Suprapubic skin (tissue), 4 donors: ENCODE measurements at places on chromosomes 11 and 22. TPM values are rescaled to one million over a fixed set of nuclear protein-coding genes. Genes with fewer than 3 reads are reported as not detected.

- no peak for DNase-seq
Measured at GRCh38 chr11:86035164-86035563, 33.7 kb downstream of the PICALM start.

DNA sequence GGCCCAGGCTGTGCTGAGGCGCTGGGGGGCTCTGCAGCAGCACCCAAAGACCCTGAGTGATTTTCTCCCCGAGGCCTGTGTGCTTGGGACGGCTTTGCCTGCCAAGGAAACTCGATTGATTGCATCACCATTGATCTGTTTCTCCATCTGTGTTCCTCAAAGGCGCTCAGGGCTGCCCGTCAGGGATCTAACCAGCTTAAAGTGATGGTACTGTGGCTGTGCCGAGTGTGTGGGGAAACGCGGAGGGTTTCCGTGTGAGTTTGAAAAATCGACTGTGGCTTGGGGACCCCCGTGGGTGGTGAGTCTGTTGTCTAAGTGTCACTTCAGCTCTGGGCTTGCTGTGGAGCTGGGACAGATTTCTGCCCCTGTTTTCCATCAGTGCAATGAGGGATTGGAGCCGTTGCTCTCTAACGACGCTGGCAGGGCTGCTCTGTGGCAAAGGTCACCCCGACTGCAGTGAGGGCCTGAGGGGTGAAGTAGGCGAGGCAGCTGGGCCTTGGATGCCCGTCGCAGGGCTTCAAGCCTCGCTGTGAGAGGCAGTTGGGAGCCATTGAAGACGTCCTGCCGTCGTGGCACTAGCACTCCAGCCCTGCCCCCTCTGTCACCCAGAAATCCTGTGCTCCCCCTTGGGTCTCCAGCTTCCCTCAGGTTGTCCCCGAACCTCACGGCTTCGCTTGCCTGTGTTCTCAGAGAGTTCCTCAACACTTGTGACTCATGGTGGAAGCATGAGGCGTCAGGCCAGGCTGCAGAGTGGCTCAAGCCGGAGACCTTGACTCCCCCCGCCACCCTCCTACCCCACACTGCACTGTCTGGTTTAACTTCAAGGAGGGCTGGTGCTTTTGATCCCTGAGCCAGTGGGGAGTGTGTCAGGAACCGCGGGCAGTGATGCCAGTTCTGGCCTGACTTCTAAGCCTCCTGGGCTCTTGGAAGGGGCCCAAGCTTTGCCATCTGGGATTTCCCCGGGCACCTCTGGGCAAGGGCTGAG, 21.8 kb downstream of the CACNA1I start:
- DNase-seq = no peak

DNA sequence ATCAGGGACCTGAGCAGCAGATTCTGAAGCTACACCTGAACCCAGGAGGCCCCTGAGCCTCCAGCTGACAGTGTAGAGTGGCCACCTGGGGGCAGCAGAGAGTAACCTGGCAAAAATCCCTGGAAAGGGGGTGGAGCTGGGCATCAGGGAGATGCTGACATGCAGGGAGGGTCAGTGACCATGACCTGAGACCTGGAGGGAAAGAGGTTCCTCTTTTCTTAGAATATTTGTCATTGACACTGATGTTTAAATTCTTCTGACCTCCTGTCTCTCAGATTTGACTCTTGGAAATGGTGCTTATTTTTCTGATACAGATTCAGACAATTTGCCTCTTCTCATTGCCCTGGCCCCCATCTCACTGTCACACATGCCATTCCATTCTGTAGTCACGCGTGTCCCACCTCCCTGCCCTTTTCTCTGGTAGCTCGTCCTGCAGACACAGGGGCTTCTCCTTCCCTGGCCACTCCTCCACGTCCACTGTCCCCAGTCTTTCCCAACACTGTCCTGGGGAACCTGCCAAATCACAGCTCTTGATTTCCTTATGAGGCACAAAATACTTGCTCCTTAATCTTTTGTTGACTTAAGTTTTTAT, 117.2 kb upstream of the IGLL5 start:
- DNase-seq = no peak

- peak; percentile 69 for DNase-seq
Measured at GRCh38 chr11:2791139-2791520, 91.3 kb upstream of the KCNQ1OT1 start.

- no peak for DNase-seq
Measured at GRCh38 chr22:19341500-19341899, 50.0 kb upstream of the CLTCL1 start.

DNA sequence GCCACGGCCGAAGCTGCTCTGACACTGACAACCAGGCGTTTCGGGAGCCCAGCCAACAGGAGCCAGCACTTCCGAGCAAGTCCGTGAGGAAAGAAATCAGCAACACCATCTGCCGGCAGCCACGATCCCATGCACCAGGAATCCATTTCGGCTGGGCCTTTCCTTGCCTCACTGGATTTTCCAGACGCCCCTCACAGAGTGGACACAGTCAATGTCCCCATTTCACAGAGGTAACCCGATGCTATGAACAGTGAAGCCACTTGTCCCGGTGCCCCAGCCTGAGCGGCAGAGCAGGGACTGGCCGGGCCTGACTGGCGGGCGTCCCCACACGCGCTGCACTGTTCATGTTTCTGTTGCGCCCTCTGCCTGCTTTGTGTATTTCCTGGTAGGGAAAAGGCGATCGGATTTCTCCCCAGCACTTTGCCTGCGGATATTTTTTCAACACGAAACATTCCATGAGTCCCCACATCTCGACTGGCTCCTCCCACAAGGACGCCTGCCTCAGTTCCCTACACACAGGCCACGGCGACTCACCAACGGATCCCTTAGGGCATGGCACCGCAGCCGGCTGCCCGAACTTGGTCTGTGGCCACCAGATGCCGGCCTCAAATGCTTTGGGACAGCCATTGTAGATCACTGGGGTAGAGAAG, 55.3 kb downstream of the TRMU start:
- no peak for DNase-seq

DNA sequence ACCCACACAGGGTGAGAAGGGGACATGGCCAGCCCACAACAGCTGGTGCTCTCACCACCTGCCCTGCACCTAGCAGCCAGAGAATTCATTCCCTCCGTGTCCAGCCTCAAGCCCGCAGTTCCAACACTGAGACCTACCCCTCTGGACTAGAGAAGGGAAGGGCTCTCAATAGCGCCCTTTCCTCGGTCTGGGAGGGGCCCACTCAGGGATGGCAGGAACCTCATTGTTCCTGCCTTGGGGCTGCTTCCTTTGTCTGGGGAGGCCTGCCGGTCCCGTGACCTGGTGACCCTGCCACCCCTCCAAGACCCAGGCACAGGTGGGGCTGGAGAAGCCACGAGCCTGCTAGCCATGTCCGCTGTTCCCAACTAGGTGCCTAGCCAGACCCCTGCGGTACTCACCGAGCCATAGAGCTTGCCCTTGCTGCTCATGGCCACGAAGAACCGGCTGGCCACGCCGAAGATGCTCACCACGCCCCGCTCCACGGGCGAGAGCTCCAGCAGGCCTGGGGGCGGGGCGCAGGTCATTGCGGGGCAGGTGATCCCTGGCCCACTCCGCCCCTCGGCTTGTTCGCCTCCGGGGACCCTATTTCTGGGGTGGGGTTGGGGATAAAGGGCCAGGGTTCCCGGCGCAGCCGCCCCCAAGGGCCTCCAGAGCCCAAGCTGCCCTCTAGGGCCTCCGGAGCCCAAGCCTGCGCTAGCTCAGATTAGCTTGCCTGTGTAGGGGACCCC, 1.4 kb downstream of the FGF4 start:
- no peak for DNase-seq

DNA sequence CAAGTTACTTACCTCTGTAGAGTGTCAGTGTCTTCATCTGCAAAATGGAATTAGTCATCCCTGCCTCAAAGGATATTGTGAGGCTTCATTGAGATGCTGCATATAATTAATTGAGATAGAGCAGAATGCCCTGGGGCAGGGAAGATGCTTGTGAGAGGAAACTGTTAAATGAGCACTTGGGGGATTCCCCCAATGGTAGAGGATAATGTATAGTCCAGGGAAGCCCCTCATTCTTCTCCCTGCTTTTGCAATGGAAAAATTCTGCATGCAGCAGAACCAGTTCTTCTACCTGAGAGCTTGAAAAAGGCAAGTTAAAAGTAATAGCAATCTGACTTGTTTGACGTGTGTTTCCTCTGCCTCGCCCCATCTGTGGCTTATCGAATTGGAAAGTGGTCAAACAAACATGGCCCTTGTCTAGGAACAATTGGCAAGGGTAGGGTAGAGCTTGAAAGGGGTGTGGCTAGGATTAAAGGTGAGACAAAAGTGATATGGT, 90.9 kb downstream of the NAV2 start:
- DNase-seq = no peak

Gene PARVG
- total RNA-seq = 17.1 TPM

DNA sequence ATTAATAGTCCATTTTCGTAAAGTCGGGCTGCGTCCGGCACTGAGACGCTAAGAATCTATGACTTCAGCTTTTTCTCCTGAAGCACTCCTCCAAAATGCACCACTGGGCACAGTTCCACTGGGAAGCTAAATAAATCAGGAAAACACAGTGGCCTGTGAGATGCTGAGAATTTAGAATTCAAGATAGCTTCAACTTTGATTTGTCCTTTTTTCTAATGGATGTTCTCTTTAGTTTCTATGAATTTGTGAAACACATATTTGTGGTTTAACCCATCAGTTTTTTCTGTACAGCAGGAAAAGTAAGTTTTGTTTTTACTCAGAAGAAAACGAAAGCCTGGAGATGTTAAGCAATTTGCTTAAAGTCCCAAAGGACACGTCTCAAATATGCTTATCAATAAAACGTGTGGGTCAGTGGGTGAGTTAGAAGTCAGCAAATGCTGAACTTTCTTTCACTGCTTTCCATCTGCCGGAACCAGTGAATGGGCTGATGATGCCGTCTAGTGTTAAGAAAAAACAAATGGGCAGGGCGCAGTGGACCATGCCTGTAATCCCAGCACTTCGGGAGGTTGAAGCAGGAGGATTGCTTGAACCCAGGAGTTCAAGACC, 40.7 kb upstream of the CLMP start:
- no peak for DNase-seq

Gene TBC1D10A
- total RNA-seq = 45.9 TPM

- no peak for DNase-seq
Measured at GRCh38 chr11:66636411-66636810, 2.1 kb upstream of the RBM4 start.

DNA sequence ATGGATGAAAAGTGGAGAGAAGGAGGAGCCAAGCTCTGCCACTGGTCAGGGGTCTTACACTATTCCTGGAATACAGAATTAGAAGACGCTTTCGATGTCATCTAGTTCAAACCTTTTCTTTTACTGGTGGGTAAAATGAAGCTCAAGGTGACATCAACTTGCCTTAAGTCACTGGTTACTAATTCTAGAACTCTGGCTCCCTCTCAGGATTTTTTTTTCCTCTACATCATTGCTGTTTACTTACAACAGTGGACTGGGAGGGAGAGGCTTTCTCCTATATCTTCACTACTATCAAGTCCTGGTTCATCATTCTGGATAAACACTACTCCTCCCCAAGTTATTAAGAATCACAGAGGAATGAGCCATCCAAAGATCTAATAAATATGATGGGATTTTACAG, 82.9 kb downstream of the ETS1 start:
- DNase-seq = no peak

DNA sequence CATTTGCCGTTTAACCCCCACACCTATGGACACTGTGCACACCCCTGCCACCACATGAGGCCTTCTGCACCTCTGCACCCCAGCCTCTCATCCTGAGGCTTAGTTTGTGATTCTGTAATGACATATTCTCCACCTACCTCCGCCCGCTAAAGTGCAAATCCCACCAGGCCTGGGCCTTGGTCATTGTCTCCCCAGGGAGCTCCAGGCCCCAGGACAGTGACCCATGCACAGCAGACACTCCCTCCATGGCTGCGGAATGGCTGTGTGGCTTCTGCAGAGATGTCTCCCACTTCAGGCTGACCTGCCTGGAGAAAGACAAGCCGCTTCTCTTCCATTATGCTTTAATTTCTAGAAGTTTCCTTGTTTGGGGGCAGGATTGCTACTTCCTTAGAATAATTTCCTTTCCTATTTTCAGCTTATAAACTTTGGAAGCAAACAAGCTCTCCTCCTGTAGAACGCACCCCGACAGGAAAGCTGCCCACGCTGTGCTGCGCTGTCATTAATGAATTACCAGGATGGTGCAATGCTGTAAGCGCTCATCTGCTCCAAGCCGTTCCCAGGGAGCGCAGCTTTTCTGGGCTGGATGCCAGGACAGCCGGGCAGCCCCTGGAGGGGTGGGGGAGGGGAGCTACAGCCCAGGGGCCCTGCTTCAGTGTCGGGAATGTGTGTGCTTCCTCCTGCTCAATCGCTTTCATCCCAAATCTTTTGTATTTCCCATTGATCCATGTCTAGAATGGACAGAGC, 618.0 kb downstream of the BRD1 start:
- peak; percentile 35 for DNase-seq

Gene DRICH1
- not detected for total RNA-seq

Gene TMPRSS6
- 0.30 TPM for total RNA-seq

DNA sequence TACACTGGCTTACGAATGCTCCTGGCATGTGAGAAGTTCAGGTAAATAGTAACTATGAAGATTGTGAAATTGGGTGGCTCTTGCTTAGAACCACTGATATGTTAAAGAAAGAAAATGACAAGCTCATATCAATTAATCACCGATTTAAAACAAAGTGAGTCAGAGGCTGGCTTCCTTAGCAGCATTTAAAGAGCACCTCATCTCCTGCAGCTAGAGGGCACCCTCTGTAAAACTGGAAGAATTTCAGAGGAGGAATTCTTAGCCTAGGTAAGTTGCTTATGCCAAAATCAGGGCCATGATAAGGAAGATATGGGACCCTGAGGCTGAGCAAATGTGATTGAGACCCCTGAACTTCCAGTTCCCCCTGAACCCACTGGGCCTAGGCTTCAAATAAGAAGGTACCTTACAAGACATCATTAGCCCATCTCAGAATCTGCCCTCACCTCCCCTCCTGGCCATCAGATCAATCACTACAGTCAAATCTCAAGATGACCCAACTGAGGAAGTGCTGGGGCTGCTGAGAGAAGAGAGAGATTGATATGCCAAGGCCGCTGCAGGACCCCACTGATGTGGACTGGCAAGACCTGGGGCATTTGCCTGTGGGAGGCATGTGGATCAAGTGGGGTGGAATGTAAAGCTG, 8.6 kb upstream of the CD3E start:
- DNase-seq = no peak

GRCh38 chr11:64076758-64077157, 41.0 kb downstream of the FLRT1 start:
- DNase-seq = no peak

DNA sequence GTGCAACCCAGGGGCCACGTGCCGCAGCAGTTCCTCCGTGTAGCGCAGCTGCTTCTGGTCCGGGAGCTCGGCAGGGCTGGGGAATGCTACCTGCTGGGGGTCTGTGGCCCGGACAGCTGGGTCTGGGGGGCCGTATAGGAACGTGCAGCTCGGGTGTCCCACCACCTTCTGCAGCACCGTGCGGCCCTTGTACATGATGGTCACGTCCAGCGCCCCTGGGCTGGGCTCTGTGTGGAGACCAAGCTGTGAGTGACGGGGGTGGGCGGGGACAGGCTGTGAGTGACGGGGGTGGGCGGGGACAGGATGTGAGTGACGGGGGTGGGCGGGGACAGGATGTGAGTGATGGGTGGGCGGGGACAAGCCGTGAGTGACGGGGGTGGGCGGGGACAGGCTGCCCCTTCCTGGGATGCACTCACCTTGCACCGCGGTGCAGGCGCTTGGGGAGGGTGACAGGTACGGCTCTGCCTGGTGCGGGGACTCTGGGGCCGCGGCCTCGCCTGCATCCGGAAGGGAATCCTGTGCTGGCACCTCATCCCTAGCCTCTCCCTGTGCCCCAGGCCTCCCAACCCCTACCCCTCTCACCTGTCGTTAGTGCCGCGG, 2.3 kb downstream of the IRF7 start:
- DNase-seq = peak; percentile 86
